ENCODE measurements at places on chromosomes 1 and 21.
A peak's percentile ranks its signal among the peaks of the same experiment; 100 is the strongest.

GRCh38 chr1:219446288-219446687 is 166.6 kb downstream of the ZC3H11B start:
- no peak for DNase-seq

DNA sequence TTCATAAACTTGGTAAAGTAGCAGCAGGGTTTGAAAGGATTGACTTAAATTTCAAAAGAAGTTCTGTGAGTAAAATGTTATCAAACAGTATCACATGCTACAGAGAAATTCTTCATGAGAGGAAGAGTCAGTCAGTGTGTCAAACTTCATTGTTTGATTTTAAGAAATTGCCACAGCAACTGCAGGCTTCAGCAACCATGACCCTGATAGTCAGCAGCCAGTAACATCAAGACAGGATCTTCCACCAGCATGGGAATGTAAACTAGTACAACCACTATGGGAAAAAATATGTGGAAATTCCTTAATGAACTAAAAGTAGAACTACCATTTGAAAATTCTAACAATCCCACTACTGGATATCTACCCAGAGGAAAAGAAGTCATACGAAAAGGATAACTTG is 11.5 kb downstream of the MAEL start:
- no peak for DNase-seq

- no peak for DNase-seq
Measured at GRCh38 chr1:118021668-118022067, 92.1 kb downstream of the WDR3 start.

DNA sequence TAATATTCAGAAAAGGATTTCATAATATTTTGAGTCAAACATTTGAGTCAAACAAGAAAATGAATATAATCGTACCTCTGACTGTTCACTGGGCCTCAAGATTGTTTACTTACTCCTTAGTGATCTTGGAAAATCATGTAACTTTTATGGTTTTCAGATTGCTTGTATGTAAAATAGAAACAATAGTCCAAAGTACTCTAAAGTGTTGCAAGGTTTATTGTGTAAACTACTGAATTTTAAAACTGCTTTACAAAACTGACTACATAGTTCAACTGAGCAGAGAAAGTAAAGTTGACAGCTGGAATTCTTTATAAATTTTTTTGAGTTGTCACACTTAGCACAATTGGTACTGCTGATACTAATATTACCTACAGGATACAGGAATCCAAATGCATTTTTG is 931.0 kb downstream of the NCAM2 start:
- no peak for DNase-seq

DNA sequence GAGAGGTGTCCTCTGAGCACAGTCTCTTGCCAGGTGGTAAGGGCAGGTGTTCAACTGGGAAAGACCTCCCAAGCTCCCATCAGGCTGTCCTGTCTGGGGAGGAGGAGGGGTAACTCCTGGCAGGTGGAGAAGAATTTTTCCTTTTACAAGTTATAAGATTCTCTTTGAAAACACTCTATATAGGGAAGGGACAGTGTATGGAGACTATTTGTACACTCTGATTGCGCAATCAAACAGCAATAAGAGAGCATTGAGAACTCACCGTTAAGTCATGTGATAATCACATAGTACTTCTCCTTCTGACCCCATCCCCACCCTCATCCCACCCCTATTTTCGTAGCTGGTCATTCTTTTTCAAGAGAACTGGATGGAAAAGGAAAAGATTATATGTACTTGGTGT is 179.3 kb upstream of the ZNF644 start:
- no peak for DNase-seq

DNA sequence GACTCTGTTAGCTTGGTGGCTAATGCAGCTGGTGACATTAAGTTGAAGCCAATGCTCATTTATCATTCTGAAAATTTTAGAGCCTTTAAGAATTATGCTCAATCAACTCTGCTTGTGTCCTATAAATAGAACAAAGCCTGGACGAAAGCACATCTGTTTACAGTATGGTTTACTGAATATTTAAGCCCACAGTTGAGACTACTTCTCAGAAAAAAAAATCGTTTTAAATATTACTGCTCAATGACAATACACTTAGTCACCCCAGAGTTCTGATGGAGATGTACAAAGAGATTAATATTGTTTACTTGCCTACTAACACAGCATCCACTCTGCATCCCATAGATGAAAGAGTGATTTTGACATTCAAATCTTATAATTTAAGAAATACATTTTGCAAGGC is 79.6 kb downstream of the NEGR1 start:
- DNase-seq = no peak

- DNase-seq = no peak
Measured at GRCh38 chr1:231827337-231828105, 200.9 kb downstream of the DISC1 start.

GRCh38 chr1:212158912-212159796 is 123.6 kb downstream of the DTL start:
- no peak for DNase-seq

DNA sequence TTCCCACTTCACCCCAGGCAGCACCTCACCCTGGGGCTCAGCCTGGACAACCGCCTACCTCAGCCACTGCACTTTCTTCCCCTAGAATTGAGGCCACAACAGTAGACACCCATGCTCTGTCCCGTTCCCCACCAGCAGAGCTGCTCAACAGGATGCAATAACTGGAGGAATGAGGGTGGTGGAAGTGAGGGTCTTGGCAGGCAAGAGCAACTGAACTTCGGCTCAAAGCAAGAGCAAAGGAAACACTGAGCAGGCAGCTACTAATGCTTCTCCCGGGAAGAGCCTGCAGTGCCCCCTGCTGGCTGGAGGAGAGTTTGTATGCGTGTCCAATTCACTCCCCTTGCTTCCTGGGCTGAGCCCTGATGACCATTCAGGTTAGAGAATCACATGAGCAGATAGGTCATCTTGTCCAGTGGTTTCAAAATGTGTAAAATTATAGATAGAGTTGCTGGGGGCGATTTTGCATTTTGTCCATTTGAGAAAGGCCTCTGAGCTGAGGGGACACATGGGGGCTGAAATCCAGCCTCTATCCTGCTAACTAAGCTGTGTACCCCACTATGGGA is 13.9 kb downstream of the NT5C1A start:
- DNase-seq = peak; percentile 82

- DNase-seq = no peak
Measured at GRCh38 chr1:197041486-197042353, 25.3 kb downstream of the F13B start.

GRCh38 chr1:8560611-8561544 is 243.0 kb downstream of the SLC45A1 start:
- DNase-seq = peak; percentile 18

GRCh38 chr1:68049941-68050878 is at the start of gene DIRAS3:
Gene DIRAS3, minus strand, starts transcription at chr1:68050627. Its CDS starts 3,330 bp downstream, at chr1:68047297.
- DNase-seq = no peak

DNA sequence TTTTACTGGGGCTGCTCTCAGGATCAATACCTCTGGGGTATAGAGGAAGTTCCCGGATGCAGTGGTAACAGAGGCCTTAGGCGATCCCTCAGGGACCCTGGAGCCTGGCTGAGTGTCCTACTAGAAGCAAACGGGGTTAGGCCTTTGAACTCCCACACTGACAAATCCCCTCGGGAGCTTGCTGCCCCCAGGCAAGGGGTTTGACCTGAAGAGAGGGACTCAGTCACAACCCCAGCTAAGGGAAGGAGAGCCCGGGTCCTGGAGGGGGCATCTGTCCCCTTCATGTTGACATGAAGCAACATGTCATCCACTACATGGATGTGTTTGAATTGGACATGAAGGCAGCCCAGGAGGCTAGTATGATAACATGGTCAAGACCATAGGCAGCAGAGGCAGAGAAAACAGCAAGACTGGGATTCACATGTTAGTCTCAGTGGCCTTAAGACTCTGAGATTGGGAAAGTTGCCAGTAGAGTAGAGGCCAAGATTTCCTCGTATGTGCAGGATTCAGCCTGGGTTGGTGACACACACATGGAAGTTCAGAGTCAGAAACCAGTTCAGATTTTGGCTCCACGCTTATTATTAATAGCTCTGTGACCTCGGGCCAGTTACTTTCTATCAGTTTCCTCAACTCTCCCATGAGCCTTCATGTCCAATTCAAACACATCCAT is 101.5 kb downstream of the KCNN3 start:
- no peak for DNase-seq

DNA sequence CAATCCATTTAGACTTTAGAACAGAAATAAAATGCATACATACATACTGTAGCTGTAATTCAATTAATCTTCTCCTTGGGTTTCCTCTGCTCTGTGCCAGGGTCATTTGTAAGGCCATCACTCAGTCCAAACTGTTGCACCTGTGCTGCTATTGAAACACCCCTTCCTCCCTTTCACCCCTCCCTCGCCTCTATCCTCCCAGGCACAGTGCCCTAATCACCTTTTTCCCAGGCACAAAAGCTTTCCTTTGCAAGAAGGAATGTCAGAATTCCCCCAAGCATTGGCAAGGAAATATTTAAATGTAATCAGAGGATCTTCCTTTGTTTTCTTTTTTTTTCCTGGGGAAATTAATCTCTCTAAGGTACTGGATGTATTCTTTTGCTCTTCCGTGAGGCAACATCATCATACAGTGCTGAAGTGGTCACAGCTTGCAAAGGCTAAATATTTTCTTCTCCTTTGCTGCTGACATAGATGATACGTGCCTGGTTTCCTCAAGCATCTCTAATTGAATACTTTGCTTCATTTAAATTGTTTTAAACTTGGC is 339.3 kb upstream of the NR5A2 start:
- no peak for DNase-seq

DNA sequence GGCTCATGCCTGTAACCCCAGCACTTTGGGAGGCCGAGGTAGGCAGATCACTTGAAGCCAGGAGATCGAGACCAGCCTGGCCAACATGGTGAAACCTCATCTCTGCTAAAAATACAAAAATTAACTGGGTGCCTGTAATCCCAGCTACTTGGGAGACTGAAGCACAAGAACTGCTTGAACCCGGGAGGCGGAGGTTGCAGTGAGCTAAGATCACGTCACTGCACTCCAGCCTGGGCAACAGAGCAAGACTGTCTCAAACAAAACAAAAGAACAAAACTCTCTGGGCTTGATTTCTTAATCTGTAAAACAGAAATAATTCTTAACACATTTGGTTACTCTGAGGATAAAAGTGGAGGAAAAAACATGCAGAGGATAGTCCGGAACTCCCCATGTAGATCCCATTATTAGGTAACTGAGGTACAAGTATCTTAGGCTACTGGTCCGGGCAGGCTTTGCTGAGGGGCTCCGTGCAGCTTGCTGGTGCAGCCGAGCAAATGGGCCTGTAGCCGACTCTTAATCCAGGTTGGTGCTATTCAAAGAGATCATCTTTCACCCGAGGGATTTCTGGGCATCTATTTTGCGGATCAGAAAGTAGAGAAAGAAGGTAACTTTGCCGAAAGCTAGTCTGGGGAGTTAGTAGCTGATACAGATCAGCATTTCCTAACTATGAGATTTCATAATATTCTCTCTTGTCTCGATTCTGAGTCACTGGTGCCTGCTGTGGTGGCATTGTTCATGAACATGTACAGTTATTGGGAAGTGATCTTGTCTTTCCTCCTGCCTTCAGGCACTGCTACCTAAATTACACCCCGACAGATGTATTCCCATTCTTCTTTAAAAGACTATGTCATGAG is 56.8 kb downstream of the NFIA start:
- DNase-seq = no peak

DNA sequence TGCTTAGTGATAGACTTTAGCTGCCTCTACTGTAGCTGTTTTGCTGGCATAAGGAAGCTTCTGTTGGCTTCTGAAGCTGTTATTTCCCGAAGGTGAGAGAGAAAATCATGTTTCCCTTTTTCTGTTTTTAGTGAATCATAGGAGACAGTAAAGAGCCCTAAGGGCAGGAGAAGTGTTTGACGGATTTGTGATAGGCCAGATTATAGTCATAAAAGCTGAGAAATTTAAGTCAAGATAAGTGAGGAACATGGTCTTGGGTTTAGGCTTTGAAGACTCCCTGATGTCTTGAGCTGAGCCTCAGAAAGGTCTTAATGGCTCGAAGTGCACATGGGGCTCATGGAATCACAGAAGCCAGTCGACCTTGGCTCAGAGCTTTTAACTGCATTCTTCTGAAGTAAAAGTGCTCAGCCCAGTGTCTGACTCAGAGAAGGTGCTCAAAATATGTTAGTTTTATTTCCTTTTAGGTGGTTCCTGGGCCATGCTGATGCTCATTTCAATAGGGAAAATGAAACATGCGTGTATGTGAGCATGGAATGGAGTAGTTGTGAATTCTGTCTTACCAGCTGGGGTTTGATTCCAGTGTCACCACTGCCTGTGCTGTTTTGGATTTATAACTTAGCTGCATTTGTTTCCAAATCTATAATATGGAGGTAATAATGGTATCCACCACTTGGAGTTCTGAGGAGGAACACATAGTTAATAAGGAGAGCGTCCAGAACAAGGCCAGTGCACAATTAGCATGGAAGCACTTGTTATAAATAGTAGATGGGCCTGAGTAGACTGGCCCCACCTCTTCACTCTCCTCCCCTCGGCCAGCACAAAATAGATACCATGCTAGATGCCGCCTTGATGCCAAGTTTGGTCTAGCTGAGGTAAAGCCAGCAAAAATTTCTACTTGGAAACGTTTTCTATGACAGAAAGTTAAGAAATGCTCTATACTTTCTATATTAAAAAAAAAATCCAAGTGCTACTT is 99.2 kb downstream of the C1orf21 start:
- DNase-seq = no peak

DNA sequence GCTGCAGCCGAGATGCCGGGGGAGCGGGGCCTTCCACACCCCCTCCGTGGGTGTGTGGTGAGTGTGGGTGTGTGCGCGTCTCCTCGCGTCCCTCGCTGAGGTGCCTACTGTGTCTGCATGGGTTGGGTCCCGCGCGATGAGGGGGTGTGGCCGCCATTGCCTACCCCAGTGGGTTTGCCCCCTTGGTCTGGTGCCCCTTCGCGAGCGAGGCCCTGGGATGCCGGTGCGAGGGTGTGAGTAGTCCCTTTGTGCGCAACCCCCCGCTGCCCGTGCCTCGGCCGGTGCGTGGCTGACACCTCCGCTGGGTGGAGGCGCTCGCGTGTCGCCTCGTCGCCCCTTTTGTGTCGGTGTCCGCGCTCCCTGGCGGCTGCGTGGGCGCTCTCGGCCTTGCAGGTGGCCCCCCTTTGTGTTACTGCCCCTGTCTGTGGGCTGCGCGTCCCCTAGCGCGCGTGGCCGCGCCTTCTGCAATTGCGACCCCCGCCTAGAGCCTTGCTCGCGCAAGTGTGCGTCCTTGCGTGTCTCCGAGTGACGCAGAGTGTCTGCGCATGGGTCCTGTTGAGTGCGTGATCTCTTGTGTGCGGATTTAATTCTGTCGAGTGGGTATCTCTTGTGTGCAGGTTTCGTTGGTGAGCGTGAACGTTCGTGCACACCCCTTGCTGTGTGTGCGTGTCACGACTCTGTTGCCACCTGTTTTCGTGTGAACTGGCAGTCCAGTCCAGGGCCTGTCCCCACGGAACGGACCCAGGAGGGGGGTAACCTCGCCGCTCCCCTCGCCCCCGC is 553 bp downstream of the TTC3 start:
- peak; percentile 60 for DNase-seq
